ENCODE measurements at places on chromosomes 2 and 18.

GRCh38 chr2:167489325-167489724, 601.0 kb downstream of the XIRP2 start:
- DNase-seq, result no peak

DNA sequence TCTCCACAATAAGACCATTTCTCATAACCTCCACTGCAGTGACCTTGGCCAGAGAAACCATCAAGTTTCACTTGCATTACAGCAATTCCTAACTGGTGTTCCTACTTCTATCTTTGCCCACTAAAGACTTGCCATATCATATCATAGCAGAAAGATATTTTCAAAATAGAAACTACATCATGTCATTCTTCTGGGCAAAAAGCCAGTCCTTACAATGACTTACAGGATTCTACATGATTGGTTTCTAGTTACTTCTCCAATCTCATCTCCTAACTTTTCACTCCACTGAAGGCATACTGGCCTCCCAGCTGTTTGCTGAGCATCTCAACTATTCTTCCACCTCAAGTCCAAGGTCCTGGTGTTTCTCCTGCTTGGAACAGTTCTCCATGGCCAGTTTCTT, 151.4 kb downstream of the HNMT start:
- no peak for DNase-seq

DNA sequence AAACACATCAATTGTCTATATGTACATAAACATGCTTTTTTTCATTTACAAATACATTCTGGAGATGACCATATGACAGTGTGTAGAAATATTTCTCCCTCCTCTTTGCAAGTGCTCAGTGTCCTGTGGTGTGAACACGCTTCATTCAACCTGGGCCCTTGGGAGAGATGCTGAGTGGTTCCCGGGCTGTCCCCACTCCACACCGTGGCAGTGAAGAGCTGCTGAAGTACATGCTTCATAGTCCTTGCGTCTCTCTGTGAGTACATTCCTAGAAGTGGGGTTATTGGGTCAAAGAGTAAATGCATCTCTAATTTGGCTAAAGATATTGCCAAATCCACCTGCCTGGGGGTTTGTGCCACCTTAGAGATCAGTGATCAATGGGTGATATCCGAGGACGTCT, 6.5 kb upstream of the GPR35 start:
- DNase-seq, result no peak

GRCh38 chr2:128558441-128558840, 239.8 kb upstream of the HS6ST1 start:
- no peak for DNase-seq

DNA sequence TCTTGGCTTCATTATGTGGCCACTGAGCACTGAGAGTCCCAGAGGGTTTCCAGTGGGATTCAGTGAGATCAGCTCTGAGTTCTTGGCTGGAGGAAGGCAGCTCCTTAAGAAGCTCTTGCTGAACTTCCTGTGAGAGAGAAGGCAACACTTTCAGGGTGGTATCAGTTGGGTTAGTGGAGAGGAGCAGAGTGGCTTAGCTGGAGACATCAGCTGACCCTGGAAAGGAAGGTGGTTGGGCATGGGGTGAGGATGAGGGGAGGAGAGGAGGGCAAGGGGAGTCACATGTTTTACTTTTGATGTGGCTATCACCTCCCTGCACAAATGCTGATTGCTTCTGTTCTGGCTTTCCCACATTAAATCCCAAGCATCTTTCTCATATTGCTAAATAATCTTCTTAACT, 95.1 kb downstream of the ACOXL start:
- DNase-seq, result no peak

- DNase-seq, result no peak
Observed at GRCh38 chr2:230521386-230521785, 105.4 kb downstream of the SP100 start.
